ENCODE measurements at places on chromosomes 1 and 21. TPM values are rescaled to one million over a fixed set of nuclear protein-coding genes. Genes with fewer than 3 reads are reported as not detected.

- no peak for DNase-seq
Observed at GRCh38 chr1:101121975-101122374, 96.4 kb upstream of the DPH5 start.

The ABCG1 gene
- 4.4 TPM for total RNA-seq

- DNase-seq, result no peak
Observed at GRCh38 chr21:37045149-37045548, 27.7 kb downstream of the PIGP start.

- DNase-seq, result no peak
Observed at GRCh38 chr1:55279627-55280026, 64.5 kb upstream of the USP24 start.

The SPRR2F gene
- total RNA-seq, result 54.4 TPM

The TAS1R1 gene
- total RNA-seq, result not detected

- no peak for DNase-seq
Observed at GRCh38 chr1:108848806-108849205, 8.1 kb downstream of the AKNAD1 start.

The TMOD4 gene
- 0.77 TPM for total RNA-seq

DNA sequence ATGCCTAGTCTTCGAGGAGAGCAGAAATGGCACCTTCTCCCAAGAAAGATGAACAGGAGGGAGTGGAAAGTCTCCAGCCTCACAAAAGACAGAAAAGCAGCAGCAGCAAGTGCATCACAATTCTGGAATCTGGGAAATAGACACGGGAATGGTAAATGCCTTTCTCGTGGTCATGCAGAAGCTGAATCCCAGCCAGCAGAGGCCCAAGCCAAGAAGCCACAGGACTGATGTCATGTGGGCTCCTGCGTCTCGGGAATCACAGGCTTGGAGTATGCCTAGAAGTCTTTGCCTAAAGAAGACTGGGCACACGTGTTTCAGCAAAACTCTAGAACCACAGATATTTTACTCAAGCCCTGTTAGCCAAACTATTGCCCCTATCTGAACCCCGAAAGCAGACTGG is 260.3 kb upstream of the PLD5 start:
- DNase-seq, result no peak

The MIB2 gene
- 112 TPM for total RNA-seq

GRCh38 chr1:63148825-63149645 is 173.3 kb upstream of the FOXD3 start:
- DNase-seq, result no peak

DNA sequence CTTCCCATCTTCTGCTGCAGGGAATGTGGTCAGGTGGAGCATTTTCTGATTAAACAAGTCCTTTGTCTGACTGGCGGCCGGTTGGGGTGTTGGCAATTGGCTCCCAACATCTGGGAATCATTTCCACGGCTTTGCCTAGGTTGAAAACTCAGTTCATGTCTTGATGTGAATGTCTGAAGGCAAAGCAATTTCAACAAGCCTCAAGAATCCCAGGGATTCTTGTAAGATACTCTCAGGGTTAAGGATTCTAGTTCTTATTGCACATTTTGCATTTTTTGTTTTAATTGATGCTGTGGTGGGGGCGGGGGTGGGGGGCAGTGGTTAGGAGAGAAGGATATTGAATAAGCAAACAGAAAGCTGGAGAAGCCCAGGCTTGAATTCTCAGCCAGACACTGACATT is 273.9 kb downstream of the KIF26B start:
- DNase-seq, result no peak

Measured in mesothelial cell of epicardium (in vitro differentiated cells).